ENCODE measurements at places on chromosomes 3 and 15.
A peak's percentile ranks its signal among the peaks of the same experiment; 100 is the strongest.

- peak; percentile 24 for DNase-seq
Measured at GRCh38 chr3:59654123-59654479, 604.3 kb upstream of the CFAP20DC start.

- DNase-seq: no peak
Measured at GRCh38 chr3:458653-459310, 262.2 kb downstream of the CHL1 start.

DNA sequence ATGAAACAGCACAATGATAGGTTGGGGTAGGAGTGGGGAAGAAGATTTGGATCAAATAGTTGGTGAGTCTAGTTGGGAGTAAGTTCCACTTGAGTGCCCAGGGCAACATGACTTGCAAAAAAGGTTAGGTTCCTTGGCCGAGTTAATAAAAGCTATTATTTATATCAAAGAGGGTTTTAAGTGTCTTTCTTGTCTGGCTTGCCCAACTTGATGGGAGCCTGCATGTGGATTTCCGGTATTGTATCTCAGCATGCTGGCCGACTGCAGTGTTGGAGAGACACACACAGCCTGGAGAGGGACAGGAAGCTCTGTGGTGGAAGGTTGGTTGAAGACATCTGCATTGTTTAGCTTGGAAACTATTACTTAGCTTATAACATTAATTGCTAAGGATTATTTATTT is 449.5 kb upstream of the TBL1XR1 start:
- no peak for DNase-seq

GRCh38 chr3:119763466-119763865 is 18.4 kb upstream of the NR1I2 start:
- no peak for DNase-seq

DNA sequence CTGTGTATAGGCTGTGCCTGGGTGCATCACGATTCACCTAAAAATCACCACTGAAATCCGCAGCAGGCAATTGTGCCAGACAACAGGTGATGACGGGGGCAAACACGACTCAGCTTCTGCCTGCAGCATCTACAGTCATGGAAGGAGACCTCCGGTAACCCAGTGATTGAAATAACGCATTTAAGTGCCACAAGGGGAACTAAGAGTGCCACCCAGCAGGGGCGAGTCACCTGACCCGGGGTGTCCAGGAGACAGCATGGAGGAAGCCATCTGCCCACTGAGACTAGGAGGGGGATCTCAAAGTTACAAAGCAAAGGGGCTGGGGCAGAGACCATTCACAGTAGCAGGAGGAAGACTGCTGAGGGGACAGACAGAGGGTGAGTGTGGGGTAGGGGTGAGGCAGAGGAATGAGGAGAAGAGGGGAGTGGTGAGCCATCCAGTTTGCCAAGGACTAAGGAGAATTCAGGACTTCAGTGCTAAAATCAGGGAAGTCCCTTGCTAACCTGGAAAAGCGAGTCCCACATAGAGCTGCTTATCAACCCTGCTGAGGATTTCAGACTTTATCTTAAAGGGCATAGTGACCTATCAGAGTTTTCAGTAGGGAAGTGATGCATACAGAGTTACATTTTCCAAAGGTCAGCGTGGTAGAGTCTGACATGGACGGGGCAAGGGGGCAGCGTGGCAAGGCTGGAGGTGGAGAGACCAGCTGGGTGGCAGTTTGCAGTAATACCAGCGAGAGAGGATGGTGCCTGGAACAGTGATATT is 256.7 kb upstream of the HES1 start:
- no peak for DNase-seq

DNA sequence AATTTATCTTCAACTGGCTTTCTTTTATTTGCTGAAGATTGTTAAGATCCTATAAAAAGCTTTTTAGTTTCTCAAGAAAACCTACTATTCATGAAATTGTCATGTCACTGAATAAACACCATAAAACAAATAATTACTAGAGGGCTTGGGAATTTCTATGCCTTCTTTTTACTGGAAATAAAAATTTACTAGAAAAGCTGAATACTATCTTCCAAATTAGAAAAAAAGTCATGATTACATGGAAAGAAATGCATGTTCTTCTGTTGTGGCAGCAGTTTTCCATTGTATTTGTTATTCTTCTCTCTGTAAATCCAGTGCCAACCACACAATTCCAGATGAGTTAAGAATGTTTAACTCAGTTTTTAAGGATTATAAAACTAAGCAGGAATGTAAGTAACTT is 153.8 kb downstream of the RAP2B start:
- DNase-seq: no peak

- no peak for DNase-seq
Measured at GRCh38 chr3:124793054-124793739, 62.9 kb downstream of the UMPS start.

DNA sequence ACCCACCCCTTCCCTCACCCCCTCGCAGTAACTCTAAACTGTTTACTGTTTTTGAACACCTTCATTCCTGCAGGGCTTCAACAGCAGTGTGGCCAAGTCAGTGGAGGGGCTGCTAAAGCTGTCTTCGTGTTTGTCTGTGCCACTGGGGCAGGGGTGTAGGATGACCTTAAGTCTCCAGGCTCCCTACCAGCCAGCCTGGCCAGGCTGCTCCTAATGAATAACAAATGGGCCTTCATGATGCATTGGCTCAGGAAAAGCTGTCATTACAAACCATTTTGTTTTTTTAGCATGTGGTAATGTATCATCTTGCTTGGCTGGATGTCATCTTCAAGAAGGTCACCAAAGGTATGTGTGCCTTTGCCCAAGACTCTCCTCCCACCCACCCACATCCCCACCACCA is 372.2 kb upstream of the WNT5A start:
- DNase-seq: no peak

GRCh38 chr15:27683121-27683520 is 416.0 kb downstream of the OCA2 start:
- DNase-seq: no peak

DNA sequence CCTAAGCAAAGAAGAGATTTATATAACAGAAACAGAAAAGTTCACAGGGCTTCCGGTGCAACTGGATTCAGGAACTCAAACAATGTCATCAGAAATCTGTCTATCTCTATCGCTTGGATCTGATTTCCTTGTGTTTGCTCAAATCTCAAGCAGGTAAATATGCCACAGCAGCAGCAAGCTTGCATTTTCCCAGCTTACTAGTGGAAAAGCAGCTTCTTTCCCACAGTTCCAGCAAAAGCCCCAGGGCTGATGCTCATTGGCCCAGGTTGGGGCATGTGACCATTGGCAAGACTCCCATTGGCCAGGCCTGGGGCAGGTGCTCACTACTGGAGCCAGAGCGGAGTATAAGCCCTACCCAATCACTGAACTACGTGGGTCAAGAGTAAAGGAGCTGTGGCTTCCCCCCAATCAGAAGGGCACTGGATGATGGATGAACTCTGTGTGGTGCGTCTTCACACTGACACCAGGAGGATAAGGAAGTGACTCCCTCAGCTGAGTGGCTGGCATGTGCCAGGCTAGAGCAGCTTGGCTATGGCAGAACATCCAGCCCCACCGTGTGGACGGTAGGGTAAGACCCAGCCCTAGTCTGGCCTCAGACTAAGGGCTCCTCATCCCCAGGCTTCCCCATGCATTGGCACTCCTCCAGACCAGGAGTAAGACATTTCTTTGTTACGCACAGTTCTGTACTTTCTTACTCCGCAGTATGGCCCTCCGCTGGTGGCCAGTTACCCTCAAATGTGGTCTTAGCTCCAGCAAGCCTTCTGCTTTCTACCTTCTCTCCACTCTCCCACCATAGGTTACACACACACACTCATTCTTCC is 13.1 kb upstream of the VIPR1 start:
- no peak for DNase-seq

DNA sequence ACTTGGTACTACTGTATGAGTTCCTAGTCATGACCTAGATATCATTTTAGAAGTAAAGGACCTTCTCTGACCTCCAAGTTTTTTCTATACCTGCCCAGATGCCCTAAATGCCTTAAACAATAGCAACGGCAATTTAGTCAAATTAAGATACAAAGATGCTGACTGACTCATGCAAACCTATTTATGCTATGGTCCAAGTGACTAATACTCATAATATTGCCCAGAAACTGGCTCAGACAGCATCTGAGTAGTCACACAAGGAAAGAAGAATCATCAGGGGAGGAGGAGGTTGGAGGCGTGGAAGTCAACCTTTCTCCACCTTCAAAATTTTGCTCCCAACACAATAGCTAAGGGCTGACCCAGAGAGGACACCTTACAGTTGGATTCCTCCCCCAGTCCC is 6.8 kb downstream of the FYCO1 start:
- DNase-seq: no peak

DNA sequence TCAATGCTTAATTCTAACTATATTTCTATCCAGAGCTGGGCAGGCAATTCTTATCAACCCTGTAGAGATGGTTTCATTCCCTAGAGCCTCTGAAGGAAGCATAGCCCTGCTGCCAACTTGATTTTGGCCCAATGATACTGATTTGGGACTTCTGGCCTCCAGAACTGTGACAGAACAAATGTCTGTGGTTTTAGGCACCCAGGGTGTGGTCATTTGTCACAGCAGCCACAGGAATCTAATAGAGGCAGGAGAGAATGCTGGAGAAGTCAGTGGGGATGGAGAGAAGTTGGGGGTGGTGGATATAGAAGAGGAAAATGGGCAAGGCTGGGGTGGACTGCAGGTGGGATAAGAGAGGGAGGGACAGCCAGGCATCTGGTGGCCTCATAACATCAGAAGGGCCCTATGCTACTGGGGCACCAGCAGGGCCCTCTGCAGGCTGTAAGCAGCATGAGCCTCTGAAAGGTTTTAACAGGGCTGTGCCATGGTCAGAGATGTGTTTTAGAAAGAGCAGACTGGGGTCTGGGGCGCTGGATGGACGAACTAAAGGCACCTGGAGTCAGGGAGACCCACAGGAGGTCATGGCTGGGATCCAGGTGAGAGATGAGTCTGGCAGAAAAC is 19.8 kb downstream of the MRPS11 start:
- DNase-seq: no peak

DNA sequence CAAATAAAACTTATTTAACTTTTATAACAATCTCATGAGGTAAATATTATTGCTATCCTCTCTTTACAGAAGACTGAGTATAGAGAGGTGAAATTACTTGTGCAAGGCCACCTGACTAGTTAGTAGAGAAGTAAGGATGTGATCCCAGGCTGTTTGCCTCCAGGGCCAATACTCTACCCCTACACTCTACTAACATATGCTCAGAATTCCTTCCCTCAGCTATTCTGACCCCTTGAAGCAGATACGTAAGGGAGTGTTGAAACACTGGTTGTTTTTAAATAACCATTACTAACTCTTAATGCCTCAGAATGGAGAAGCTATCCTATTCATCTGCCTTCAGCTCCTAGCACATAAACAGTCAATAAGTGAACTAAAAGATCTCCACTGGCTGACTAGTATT is 24.1 kb downstream of the CSTA start:
- no peak for DNase-seq

- no peak for DNase-seq
Measured at GRCh38 chr15:73398861-73399260, 30.1 kb upstream of the HCN4 start.

DNA sequence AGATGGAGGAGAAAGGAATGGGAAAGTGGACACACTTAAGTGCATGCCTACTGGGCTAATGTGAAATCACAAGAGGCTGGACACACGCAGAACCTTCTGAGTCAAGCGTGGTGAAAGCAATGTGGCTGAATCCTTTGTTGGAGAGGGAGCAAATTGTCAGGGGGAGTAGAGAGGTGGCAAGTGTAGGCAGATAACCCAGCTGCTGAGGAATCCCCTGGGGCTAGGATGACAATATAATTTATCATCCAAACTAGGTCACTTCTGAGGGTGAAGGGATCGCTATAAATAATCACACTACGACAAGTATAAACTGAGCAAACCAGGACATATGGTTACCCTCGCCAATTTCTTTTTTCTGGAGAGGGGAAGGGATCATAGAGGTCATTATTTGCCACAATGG is 28.7 kb downstream of the TAMM41 start:
- peak; percentile 12 for DNase-seq

- DNase-seq: no peak
Measured at GRCh38 chr3:123755085-123755484, 129.0 kb downstream of the MYLK start.

DNA sequence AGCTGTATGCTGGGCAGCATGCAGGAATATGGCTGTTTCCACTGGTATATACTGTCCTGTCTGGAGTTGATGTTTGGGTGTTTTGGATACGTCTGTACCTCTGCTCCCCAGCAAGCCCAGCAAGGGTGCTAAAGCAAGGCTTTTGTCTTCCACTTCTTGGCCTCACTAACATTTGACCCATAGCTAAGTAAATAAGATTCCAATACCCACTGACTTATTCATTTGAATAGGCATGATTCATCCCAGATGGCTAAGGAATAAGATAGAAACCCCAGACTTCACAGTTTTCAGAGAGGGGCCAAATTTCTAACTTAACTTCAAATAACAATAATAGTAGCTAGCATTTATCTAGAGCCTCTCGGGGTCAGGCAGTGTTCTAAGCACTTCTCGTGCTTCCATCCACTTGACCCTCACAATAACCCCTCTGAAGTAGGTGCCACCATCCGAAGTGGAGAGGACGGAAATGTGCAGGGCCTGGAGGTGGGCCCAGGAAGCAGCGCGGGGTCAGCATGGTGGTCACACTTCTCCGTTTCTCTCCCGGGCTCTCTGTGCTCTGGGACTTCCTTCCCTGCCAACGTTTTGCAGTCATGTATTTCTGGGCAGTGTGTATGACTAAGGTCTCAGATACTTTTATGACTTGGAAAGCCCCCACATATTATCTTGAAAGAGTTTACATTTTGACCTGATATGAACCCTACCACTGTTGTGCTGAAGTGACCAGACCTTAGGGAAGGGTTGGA is 39.3 kb downstream of the LRRK1 start:
- peak; percentile 26 for DNase-seq

DNA sequence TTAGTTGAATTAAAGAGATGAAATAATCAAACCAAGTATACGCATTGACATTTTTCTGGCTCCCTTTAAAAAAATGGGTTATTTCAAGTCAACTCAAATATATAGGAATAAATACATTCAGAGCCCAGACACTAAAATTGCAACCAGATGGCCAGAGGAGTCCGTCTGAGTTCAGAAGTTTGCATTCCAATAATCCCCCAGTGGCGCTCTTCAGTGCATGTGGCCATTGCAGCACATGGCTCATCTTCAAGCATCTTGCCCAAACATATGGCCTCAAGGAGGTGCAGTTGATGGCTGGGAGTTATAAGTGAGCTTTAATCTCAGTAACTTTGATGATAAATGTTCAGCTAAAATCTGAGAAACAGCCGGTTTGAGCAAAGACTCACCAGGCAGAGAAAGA is 295.8 kb upstream of the LRRN1 start:
- DNase-seq: no peak

GRCh38 chr3:33155301-33155700 is 41.5 kb downstream of the CRTAP start:
- no peak for DNase-seq

- DNase-seq: no peak
Measured at GRCh38 chr3:123757281-123757940, 126.7 kb downstream of the MYLK start.

GRCh38 chr3:192275741-192276355 is 451.5 kb downstream of the FGF12 start:
- no peak for DNase-seq

DNA sequence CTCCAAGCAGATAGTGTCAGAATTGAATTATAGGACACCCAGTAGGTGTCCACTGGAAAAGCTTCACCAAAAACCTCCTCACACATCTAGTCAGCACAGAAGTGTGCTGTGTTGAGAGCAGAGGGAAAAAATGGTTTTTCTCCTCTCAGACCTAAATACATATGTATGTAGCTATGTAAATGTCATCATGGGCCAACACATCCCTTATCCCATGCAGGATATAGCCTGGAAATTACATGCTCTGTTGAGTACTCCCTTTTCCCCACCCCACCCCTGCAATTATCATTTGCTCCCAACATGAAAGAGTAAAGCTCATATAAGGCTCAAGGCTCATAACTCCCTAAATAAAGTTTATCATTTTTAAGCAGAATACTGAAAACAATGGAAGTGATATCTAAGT is 35.7 kb downstream of the DLG1 start:
- no peak for DNase-seq

Data from COLO829 (cell line).